ENCODE measurements at places on chromosomes 3 and 15.

GRCh38 chr15:88954431-88955277 is 41.5 kb upstream of the MFGE8 start:
- no peak for DNase-seq

DNA sequence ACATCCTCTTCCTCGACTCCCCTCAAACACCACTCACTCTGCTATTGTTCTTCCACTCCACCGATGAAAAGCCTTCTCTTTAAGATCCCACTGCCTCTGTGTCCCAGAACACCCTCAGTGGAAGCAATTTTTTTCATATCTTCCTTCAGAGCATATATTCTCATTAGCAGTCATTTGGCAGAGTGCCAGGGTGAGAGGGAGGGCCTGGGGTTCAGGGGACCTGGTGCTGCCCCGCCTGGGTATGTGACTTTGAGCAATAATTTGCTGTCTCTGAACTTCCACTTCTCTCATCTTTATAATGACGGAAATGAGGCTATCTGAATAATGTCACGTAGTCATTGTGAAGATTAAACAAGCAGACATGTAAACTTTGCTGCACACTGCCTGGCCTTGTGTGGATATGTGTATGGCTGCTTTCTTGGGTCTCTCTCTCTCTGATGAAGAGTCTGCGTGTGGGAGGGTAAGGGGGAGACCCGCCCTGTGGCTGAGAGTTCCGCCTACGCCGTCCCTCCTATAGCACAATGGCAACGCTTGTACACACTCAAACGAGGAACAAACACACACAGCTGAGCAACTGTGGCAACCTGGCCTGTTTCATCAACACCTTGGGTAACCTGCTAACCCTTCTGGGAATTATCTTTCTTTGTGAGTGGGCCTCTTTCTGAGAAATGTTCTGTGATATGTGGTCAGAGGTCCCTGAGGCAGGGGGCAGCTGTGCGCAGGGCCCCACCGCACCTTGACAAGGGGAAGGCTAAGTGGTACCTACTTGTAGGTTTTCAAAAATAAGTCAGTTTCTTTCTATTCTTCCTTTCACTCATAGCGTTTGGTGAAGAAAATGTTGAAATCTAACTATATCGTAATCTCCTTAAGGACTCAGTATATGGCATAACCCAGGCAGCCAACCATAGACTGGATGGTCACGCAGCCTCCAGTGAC is 369.8 kb downstream of the SV2B start:
- DNase-seq, result peak; percentile 24

DNA sequence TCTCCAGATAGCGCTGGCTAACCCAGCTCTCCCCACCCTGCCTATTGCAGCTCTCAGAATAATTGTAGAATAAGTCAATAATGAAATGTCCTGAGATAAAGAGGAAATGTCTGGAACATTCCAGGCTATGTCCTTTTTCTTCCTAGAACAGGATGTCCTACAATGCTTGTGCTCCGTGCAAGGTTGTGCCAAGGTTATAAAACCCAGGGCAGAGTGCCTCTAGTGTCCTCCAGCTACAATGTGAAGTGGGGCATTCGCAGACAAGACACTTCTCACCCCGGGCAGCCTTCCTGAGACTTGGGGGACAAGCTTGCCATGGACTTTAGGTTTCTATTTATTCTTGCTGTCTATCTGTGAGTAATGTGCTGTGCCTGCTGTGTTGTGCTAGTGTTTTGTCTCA is 900.6 kb downstream of the TUSC7 start:
- DNase-seq, result no peak

DNA sequence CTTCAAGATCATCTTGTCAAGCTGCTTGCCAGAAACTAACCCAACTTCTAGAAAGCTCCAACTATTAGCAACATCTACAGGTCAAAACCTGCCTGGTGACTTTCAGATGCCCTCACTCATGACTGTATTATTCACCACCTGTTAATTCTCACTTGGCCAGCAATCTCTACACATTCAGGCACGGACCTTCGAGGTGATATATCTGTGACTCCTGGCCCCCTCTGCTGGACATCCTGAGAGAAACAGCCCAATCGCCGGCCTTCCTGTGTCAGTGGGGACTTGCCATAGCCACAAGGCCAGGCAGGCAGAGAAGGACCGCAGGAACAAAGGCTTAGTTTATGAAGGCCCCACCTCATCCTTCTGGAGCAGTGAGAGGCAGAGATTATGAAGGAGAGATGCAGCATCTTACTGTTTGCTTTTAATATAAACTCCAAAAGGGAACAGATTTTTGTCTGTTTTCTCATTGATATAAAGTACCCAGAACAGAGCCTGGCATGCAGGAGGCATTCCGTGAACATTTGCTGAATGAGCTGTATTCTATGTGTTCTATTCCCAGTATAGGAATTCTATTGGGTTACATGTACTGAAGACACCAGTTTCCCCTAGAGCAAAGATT is 24.4 kb upstream of the OCA2 start:
- DNase-seq, result peak; percentile 50
